Osteocyte (in vitro differentiated cells): ENCODE measurements at places on chromosomes 6 and 20. TPM values are rescaled to one million over a fixed set of nuclear protein-coding genes. Genes with fewer than 3 reads are reported as not detected.

DNA sequence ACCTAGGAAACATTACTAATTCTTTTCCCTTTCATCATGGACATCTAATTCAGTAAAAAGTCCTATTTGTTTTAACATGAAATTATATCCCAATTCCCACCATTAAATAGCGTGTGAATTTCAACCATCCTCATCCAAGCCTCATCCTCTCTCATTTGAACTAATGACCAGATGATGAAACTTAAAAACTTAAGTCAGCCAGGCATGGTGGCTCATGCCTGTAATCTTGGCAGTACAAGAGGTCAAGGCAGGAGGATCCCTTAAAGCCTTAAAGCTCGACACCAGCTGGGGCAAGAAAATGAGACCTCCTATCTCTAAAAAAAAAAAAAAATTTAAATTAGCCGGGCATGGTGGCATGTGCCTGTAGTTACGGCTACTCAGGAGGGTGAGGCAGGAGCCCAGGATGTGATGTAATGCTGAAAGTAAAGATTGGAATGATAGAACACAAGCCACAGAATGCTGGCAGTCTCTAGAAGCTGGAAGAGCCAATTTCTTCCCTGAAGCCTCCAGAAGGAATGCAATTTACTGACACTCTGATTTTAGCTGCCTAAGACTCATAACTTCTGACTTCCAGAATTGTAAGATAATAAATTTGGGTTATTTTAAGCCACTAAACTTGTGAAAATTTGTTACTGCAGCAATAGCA is 27.1 kb upstream of the HAO1 start:
- H3K36me3 ChIP-seq, result no peaks in the 10 kb centered on the region
- no peak for DNase-seq
- peaks cover 23% of the 10 kb centered on the region for H3K27me3 ChIP-seq

SLC17A1 gene
- not detected in 2 replicates for total RNA-seq

GRCh38 chr20:5772704-5773103 is 22.5 kb downstream of the SHLD1 start:
- H3K36me3 ChIP-seq, result peaks cover 8% of the 10 kb centered on the region
- H3K4me1 ChIP-seq, result peaks cover 2% of the 10 kb centered on the region
- no peak for DNase-seq
- no peaks in the 10 kb centered on the region for H3K27me3 ChIP-seq
- H3K27ac ChIP-seq, result no peak overlapping the region

ZC2HC1B gene
- not detected in 2 replicates for total RNA-seq

DNA sequence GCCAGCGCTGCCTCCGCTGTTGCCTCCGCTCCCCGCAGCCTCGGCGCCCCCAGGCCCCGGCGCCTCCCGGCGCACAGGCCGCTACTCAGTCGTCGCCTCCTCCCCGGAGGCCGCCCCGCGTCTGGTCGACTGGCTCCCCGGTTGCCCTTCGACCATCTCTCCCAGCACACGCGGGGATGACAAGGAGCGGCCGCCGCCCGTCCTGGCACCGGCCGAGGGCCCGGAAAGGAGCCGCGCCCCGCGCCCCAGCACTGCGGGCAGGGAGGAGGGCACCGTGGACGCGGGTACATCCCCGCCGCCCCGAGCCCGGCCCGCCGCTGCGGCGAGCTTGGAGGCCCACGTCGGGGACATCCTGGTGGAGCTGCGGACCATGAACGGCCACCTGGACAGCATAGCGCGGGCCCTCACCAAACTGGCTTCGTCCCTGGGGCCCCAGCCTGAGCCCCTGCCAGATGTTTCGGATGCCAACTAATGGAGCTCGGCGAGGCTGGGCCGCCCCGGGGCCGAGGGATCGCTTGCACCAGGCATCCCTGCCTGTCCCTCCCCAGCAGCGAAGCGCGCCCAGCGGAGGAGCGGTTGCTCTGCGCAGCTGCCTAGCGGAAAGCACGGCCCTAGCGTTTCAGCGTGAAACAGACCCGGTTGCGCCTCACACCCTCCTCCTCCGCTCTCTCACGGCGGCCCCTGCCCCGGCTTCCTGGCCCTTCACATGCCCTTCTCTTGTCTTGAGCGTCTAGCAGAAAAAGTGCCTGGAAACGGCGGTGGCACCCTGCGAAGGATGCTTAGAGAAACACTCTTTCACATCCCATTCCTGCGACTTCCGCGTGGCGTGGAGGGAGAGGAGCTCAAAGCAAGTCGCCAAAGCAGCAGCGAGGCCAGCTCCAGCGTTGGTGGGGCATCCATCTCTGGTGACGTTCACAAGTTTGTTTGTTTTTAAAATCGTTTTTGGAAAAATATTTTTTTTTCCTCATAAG is 285.8 kb upstream of the SUPT3H start:
- no peaks in the 10 kb centered on the region for H3K27me3 ChIP-seq
- H3K27ac ChIP-seq, result no peak overlapping the region
- peak; percentile 79 for DNase-seq
- H3K4me3 ChIP-seq, result no peak overlapping the region

RPP21 gene
- 47.5 and 48.8 TPM in 2 replicates for total RNA-seq

CLPSL2 gene
- total RNA-seq, result not detected in 2 replicates

DNA sequence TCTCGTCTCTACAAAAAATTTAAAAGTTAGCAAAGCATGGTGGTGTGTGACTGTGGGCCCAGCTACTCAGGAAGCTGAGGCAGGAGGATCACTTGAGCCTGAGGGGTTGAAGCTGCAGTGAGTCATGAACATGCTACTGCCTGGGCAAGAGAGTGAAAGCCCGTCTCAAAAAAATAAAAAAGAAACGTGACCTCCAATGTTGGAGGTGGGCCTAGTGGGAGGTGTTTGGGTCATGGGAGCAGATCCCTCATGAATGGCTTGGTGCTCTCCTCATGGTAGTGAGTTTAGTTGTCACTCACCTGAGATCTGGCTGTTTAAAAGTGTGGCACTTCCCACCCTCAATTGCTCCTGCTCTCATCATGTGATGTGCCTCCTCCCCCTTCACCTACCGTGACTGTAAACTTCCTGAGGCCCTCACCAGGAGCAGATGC is 24.3 kb downstream of the RBL1 start:
- H3K36me3 ChIP-seq, result peaks cover 2% of the 10 kb centered on the region
- DNase-seq, result peak; percentile 81
- H3K4me3 ChIP-seq, result no peak overlapping the region
- H3K4me1 ChIP-seq, result peaks cover 17% of the 10 kb centered on the region

- H3K4me1 ChIP-seq, result peaks cover 17% of the 10 kb centered on the region
- no peaks in the 10 kb centered on the region for H3K36me3 ChIP-seq
- no peak overlapping the region for H3K4me3 ChIP-seq
- DNase-seq, result no peak
- H3K27me3 ChIP-seq, result no peaks in the 10 kb centered on the region
Measured at GRCh38 chr6:131729550-131729949, 18.7 kb upstream of the CTAGE9 start.

C20orf204 gene
- total RNA-seq, result 1.3 and 1.4 TPM in 2 replicates

GRCh38 chr20:53879048-53879684 is 191.2 kb downstream of the BCAS1 start:
- DNase-seq, result no peak
- H3K36me3 ChIP-seq, result no peaks in the 10 kb centered on the region
- H3K4me3 ChIP-seq, result no peak overlapping the region
- no peaks in the 10 kb centered on the region for H3K27me3 ChIP-seq

DNA sequence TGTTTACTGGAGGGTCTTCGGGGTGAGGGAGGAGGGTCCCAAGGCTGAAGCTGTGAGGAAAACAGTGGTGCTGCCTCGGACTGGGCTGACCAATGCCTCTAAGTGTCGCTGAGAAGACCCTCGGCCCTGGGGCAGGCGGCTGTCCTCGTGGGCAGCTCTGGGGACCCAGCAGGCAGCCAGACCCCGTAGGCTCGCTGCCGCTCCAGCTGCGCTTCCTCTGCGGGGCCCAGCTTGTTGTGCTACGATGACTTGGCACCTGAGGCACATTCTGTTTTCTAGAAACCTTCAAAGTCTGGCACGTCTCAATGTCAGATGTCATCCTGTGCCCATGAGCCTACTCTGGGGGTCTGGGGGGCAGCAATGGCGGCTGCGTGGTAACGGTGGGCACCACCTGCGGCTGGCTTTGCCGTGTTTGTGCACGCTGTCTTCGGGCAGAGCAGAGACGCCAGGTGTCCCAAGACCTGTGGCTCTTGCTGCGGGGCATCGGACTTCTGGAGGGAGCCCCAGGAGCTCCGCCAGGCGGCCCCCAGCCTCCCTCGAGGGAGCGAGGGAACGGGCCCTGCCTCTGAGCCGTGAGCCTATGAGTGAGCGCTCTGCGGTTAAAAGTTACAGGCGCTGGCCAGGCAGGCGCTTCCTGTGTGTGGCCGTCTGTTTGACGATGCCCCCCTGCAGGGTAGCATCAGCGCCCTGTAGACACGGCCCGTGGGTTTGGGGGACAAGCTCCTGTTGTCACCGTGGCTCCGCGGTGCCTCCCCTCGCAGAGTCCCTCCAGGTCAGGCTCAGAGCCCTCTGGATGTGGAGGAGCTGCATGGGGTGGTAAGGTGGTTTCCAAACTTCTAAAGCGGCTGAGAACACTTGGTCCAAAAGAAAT is 6.8 kb downstream of the SLC17A9 start:
- peaks cover 2% of the 10 kb centered on the region for H3K4me1 ChIP-seq
- H3K27me3 ChIP-seq, result peaks cover 4% of the 10 kb centered on the region
- no peak for DNase-seq
- no peak overlapping the region for H3K4me3 ChIP-seq

GTF3C6 gene
- 64.9 and 66.2 TPM in 2 replicates for total RNA-seq

DNA sequence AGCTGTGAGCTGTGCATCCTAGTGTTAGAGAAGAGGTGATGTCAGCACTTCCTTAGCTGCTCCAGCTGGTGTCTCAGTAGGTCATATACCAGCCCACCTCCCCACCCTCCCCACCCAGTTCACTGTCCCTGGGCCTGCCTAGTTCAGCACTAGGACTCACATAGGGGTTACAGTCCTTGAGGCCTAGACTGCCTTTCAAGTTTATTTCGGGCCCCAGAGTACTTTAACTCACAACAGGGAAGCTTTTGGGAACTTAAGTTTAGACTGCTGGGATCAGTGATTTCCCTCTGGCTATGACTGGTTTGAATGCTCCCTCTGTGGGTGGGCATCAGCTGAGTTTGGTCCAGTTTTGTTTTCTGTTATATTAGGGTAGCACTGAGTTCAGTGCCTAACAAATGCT is 139.2 kb upstream of the MMS22L start:
- DNase-seq, result no peak
- no peak overlapping the region for H3K27ac ChIP-seq
- no peaks in the 10 kb centered on the region for H3K4me1 ChIP-seq
- no peak overlapping the region for H3K4me3 ChIP-seq
- no peaks in the 10 kb centered on the region for H3K36me3 ChIP-seq

DNA sequence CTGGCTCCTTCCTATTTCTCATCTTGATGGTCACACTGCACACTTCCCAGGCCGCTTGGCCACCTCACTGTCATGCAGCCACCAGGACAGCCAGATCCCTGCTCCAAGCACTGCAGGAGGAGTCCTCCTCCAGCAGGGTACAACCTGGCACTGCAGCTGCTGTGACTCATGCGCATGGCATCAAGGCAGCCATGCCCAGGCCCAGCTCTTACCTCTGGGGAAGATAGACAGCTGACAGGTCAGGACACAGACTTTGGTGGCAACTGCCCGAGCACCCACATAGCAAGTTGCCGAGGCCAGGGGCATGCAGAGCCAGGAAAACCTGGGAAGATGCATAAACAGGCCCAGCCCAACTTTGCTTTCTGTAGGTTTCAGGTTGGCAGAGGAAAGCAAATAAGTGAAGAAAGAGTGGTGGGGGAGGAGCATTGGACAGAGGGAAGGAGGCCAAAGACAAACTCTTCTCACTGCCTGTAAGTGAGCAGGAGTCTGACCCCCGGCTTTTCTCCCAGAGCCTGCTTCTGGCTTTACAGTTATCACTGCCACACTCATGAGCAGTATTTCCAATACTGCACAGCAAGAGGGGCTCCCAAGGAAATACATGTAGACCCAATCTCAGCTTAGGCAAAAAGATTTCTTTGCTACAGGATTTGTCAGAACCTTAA is 38.8 kb downstream of the SLC22A3 start:
- no peaks in the 10 kb centered on the region for H3K4me1 ChIP-seq
- no peak overlapping the region for H3K4me3 ChIP-seq
- no peak overlapping the region for H3K27ac ChIP-seq
- no peaks in the 10 kb centered on the region for H3K36me3 ChIP-seq
- DNase-seq, result no peak
- H3K27me3 ChIP-seq, result peaks cover 2% of the 10 kb centered on the region

HLA-DPB1 gene
- total RNA-seq, result 4.7 and 5.5 TPM in 2 replicates

- no peak overlapping the region for H3K27ac ChIP-seq
- H3K27me3 ChIP-seq, result no peaks in the 10 kb centered on the region
- DNase-seq, result peak; percentile 44
- no peak overlapping the region for H3K4me3 ChIP-seq
Measured at GRCh38 chr20:43384101-43384940, 73.4 kb upstream of the SRSF6 start.
